ENCODE measurements at places on chromosomes 11 and 22.
A peak's percentile ranks its signal among the peaks of the same experiment; 100 is the strongest.

DNA sequence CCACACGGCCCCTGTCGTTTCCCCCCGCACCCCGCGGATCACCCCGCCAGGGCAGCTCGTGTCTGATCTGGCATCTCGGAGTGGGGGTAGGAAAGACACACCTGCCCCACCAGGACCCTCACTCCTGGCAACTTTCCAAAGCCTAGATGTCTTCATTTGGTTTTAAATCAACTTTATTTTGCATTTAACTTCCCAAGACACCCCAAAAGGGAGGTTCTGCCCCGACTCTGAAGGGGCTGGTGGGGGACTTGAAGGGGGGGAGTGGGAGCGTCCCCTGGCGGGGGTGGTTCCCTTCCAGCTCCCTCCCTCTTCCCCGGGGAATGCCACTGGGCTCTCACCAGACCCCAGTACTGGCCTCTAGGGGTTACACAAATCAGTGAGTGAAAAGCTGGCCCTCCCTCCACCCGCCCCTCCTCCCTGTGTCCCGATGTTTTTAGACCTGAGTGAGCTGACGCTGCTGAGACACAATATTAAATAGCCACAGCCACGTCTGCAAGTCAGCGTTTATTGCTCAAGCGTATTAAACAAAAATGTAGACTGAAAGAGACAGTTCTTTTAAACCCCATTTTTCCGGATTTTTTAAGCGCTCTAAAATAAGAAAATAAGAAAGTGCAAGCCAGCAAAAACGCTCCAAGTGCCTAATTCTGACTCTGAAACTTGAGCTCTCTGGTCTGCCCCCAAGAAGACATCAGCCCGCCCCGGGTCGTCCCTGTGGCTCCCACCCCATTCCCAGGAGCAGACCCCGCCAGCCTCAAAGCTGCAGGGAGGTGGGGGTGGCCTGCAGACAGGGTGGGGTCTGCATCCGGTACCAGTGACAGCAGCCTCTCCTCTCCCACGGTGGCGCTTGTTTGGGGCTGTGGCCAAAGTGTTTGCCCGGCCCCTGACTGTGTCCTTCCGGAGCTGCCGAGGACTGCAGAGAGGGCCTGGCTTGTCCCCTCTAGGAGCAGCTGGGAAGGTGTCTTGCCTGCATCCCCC, 1.1 kb upstream of the TTLL8 start:
- no peak for DNase-seq

GRCh38 chr11:134519788-134520187, 107.7 kb upstream of the B3GAT1 start:
- DNase-seq, result no peak

GRCh38 chr22:28773461-28773867, 969 bp downstream of the CCDC117 start:
- no peak for DNase-seq

DNA sequence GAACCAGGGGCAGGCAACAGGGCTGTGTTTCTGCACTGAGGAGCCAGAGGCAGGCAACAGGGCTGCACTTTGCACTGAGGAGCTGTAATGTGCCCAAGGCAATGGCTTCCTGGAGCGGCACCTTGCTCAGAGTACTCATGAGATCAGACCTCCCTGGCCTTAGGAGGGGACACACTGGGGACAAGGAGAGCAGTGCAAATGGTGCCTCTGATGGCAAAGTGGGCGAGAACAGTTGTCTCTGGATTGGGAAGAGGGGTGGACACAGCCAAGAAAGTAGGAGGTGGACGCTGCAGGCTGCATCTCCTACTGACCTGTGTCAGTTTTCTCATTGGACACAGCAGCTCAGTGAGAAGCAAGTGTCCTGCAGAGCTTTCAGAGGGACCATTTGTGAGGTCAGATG, 1443.3 kb downstream of the TBC1D22A start:
- DNase-seq, result no peak

- DNase-seq, result no peak
Measured at GRCh38 chr11:47918370-47918690, 62.0 kb upstream of the PTPRJ start.

- peak; percentile 50 for DNase-seq
Measured at GRCh38 chr11:15941206-15941770, 415.1 kb downstream of the SOX6 start.

DNA sequence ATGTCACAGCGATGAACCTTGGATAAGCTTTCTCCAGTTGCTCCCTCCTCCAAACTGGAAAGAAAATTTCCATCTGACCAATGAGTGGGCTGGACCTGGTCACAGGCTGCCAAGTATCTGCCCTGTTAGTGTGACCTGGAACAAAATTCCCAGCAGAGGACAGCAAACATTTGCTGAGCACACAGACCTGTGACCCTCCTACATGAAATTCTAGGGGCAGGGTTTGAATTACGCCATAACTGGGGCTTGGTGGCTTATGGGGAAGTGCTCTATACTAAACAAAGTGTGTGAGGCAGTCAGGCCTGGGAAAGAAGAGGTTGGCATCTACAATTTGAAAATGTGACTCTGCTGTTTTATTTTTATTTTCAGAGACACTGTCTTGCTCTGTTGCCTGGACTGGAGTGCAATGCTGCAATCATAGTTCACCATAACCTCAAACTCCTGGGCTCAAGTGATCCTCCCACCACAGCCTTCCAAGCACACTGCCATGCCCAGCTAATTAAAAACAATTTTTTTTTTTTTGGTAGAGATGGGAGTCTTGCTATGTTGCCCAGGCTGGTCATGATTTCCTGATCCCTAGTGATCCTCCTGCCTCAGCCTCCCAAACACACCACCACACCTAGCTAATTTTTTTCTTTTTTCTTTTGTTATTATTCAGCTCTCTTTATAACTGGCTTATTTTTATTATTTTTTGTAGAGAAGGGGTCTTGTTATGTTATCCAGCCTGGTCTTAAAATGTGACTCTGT, 13.6 kb upstream of the XBP1 start:
- no peak for DNase-seq

- no peak for DNase-seq
Measured at GRCh38 chr11:66291706-66292542, at the start of gene TMEM151A. Gene TMEM151A (plus strand): TSS chr11:66291894. CDS start chr11:66292014, 120 bp downstream.

- peak; percentile 68 for DNase-seq
Measured at GRCh38 chr22:46763051-46763705, 728 bp downstream of the TBC1D22A start.

GRCh38 chr11:118396097-118396501, 5.3 kb upstream of the ATP5MG start:
- DNase-seq, result no peak

DNA sequence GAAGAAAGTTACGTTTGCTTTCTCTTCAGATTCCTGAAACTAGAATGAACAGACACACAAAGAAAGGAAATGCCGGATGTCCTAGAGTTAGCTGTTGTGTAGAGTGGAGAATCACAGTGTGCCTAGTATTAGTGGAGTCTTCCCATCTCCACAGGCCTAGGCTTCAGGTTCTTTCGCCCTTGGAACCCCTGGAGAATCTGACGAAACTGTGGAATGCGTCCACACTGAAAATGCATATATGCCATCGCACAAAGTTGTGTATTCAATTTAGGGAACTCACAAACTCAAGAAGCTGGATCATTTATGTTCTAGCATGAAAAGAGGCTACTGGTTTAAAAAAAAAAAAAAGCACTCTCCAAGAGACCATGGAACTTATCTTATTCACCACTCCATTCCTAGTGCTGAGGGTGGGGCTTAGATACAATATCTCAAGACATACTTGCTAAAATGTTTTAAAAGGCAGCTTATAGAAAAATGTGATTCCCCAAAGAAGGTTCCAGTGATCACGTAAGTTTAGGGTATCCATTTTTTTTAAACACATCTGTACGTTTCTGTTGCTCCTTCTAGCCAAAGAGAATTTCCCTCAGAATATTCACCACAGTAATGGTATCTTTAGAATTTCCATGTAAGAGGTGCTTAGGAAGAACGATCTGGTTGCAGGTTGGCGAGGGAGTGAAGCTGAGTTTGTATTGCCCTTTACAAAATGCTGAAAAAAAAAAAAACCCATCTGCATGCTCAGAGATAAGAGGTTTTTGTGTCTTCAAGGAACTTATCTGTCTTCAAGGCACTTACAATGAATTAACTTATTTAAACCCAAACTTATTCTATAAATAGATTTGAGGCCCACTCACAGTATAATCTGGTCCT, 20.0 kb downstream of the MAML2 start:
- DNase-seq, result peak; percentile 88

DNA sequence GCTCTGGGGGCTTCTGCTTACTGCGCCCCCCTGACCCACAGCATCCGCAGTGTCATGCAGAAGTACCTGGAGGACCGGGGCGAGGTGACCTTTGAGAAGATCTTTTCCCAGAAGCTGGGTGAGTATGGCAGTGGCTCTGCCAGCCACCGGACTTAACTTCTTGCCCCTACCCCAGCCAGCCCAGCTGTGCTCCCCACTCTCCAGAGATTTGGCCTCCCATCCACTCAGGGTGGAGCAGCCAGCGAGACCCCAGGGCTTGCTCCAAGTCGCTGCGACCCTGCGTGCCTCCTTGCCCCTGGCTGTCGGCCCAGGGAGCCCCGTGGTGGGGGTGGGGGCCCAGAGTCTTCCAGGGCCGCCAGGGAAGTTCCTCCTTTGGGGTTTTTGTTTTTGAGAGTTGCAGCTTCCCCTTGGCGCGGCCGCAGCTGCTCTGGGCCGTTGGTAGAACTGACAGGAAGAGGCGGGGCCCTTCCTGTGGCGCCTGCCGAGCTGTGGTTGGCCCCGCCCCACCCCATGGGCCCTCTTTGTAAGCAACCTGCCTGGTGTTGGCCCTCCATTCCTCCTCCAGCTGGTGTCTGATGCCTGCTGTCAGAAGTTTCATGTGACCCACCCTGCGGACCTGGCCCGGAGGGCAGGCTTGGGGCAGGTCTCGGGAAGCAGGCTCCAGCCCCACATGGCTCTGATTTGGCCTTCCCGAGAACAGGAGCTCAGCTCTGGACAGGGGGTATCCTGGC, 11.1 kb downstream of the GRK2 start:
- peak; percentile 87 for DNase-seq

- no peak for DNase-seq
Measured at GRCh38 chr11:78539506-78539905, 35.2 kb downstream of the NARS2 start.

DNA sequence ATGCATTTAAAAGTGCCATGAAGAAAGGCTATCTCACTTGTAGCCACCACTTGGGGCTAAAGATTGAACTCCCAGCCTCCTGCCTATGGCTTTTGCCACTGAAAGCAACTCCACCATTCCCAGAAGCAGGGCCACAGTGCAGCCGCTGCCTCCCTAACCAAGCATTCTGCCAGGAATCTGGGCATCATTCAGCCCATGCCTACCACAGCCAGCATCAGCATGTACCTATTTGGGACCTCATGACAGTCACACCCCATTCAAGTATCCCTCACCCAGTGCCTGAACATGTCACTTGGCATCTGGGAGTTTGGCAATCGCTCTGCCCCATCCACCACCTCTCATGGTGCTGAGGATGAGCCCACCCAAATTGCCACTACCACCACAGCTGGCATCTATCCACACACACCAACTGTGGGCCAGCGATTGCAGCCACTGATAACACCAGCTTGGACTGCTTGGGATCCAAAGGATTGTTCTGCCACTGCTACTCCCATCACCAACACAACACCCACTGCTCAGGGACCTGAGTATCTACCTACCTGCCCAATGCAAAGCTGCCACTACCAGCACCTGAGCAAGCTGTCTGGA, 234.4 kb downstream of the GRM5 start:
- DNase-seq, result no peak

- no peak for DNase-seq
Measured at GRCh38 chr11:4050138-4050537, 44.5 kb upstream of the RRM1 start.

GRCh38 chr11:104076455-104076854, 40.0 kb downstream of the DDI1 start:
- no peak for DNase-seq

- DNase-seq, result no peak
Measured at GRCh38 chr11:1831338-1832210, 3.2 kb upstream of the SYT8 start.

DNA sequence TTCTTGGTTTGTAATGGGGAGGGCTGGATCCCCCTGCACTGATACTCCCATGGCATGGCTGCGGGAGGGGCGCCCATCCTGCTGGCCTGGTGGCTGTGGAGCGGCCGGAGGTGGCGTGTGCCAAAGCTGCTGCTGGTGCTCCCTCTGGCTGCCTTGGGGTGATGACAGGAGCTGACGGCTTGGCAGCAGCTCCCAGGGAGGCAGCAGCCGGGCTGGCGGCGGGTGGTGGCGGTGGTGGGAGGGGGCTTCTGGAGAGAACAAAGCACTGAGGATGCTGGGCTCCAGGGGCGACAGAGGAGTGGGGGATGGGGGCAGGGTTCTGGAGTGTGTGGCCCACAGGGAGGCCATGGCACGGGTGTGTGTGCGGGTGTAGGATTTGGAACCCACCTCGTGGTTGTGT, 11.4 kb upstream of the MPPED1 start:
- DNase-seq, result no peak

GRCh38 chr11:125281831-125282595, 117.5 kb downstream of the PKNOX2 start:
- no peak for DNase-seq

- no peak for DNase-seq
Measured at GRCh38 chr11:73147771-73148681, 5.9 kb upstream of the FCHSD2 start.

DNA sequence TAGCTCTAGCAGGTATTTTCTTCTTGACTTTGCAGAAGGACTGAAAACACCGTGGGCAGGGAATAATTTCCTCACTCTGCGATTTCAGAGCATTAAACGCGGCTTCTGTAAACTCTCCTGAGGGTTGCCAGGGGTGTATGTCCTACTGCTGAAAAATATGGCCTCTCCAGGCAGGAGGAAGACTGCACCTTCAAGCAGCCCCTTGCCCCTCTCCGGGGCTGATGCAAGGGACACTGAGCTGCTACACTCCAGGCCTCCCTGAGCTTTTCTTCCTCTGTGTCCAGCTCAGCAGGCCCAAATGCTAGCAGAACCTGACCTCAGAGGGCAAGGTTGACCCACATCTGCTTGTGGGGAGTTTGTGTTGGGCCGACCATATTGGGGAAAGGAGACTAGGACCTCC, 2.2 kb downstream of the CD6 start:
- no peak for DNase-seq

DNA sequence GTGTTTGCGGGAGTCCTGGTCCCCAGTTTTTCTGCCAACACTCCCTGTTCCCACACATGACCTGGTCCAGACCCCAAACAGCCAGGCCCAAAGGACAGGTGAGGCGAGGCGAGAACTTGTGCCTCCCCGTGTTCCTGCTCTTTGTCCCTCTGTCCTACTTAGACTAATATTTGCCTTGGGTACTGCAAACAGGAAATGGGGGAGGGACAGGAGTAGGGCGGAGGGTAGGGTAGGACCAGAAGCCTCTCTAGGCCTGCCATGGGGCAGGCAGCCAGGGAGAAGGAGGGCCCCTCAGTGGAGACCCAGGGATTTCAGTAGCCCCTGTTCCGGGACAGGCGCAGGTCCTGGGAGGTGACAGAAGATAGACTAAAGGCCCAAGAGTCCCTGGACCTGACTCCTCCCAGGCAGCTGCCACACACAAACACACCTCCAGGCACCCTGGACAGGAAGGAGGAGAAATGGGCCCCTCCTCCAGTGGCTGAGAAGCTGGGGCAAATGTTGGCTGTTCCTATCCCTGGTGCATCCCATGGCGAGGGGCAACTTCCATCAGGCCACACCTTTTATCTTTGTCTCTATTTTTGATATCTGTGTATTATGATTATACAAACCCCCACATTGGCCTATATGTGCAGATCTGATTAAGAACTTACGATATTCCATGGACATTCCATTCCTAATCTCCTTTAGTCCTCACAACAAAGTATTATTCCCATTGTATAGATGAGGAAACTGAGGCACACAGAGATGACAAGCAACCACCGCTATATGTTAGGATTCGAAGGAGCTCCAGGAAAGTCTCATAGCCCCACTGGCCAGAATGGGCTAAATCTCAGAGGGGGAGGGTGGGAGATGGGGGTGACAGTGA, 626 bp upstream of the F2 start:
- no peak for DNase-seq
